Muscle of arm (tissue), 14 donors: ENCODE measurements at places on chromosomes 6 and 20. TPM values are rescaled to one million over a fixed set of nuclear protein-coding genes. Genes with fewer than 3 reads are reported as not detected.
A peak's percentile ranks its signal among the peaks of the same experiment; 100 is the strongest.

GRCh38 chr20:48006036-48006833, 221.0 kb upstream of the SULF2 start:
- DNase-seq: no peak

DNA sequence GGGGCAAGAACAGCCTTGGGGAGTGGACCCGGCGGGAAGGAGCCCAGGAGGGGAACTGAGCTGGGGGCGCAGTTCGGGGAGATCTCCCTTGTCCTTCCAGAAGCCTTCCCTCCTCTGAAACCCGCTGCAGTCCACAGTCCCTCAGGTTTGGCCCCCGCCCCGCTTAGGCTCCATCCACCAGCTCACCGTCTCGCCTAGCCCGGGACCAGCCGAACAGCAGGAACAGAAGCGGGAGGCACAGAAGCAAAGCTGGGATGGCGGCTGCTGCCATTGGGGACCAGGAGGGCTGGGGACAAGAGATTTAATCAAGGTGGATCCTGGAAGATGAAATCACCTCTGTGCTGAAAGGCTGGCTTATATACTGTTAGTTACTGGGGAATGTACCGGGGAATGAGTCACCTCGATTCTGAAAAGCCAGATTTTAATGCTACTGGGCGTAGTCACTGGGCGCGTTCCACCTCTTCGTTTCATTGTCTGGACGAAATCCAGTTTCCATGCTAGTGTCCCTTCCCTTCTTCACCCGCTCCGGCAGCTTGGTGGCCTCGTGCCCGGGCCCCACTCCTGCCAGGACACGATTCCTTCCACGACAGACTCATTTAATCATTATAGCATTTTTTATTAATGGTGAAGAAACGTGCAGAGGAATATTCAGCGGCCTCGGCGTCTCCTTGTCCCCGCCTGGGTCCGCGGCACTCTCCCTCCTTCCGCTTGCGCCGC, at the start of gene RAET1L:
TSS of gene RAET1L (minus strand) at position 332 of the 717 bp plus-strand sequence. CDS start at position 271, 61 bp downstream.
- peak; percentile 53 for DNase-seq

- no peak for DNase-seq
These were observed 18.1 kb upstream of the ASCC3 start for GRCh38 chr6:100899202-100899601.

Gene SLC26A8
- 0.13 TPM for polyA plus RNA-seq

DNA sequence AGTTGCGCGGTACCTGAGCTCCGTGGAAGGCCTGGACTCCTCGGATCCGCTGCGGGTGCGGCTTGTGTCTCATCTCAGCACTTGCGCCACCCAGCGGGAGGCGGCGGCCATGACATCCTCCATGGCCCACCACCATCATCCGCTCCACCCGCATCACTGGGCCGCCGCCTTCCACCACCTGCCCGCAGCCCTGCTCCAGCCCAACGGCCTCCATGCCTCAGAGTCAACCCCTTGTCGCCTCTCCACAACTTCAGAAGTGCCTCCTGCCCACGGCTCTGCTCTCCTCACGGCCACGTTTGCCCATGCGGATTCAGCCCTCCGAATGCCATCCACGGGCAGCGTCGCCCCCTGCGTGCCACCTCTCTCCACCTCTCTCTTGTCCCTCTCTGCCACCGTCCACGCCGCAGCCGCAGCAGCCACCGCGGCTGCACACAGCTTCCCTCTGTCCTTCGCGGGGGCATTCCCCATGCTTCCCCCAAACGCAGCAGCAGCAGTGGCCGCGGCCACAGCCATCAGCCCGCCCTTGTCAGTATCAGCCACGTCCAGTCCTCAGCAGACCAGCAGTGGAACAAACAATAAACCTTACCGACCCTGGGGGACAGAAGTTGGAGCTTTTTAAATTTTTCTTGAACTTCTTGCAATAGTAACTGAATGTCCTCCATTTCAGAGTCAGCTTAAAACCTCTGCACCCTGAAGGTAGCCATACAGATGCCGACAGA, 9.9 kb downstream of the HEY2 start:
- no peak for DNase-seq

Gene KCNQ2
- 1.6 TPM for polyA plus RNA-seq

GRCh38 chr20:20953738-20954618, 152.2 kb downstream of the LINC00237 start:
- DNase-seq: peak; percentile 22

DNA sequence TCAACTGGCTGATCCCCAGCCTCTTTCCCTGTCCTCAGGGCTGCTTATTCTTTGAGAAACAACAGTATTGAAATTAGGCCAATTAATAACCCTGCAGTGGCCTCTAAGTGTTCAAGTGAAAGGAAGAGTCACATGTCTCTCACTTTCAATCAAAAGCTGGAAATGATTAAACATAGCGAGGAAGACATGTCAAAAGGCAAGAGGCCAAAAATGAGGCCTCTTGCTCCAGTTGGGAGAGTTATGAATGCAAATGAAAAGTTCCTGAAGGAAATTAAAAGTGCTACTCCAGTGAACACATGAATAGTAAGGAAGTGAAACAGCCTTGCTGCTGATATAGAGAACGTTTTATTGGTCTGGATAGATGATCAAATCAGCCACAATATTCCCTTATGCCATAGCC, 131.5 kb downstream of the MACROD2 start:
- peak; percentile 1 for DNase-seq

DNA sequence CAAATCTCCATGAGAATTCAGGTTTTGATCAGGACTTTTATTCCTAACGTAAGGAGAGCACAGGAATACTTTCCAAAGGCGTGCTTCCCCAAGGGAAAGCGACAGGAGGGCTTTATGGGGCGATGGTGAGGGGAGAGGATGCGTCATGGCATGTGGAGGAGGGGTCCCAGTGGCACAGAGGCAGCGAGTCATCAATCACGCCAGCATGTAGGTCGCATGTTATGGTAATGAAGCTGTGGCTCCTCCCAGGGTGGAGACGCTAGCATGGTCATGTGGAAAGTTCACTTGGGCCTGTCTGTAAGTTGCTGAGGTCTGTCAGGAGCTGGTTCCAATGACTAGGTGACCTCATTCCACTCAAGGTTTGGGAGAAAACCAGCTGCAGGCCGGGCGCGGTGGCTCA, 35.3 kb upstream of the PAX1 start:
- DNase-seq: no peak

Gene OPN5
- not detected for polyA plus RNA-seq

DNA sequence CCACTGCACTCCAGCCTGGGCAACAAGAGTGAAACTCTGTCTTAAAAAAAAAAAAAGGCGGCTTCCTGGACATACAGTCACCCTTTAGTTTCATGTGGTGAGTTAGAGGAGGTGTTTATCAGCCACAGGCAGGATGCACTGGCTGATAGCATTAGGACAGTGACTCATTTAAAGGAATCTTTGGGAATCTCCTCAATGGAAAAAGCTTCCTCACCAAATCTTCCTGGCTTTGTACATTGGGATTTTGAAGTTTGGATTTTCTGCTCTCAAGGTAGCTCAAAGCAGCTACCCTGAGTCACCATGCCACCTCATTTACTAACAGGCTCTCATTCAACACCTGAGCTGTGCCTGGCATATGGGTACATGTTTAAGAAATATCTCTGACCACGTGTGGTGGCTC, 20.2 kb downstream of the PRPH2 start:
- DNase-seq: no peak

Gene NKAPL
- polyA plus RNA-seq: 1.0 TPM

DNA sequence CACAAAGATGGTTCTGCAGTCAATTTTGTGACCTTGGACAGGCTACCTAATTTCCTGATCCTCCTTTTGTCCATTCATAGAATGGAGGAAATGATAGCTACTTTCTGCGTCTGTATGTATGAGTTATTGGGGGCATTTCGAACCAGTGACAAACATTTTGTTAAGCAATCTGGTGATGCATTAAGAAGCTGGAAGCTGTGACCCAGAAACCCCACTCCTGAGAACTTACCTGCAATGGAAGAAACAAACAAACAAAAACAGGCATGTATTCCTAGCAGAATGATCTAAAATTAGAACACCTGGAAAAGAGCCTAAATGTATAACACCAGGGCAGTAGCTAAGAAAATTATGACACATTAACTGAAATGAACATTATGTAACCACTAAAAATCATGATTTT, 33.4 kb upstream of the PRND start:
- DNase-seq: no peak

DNA sequence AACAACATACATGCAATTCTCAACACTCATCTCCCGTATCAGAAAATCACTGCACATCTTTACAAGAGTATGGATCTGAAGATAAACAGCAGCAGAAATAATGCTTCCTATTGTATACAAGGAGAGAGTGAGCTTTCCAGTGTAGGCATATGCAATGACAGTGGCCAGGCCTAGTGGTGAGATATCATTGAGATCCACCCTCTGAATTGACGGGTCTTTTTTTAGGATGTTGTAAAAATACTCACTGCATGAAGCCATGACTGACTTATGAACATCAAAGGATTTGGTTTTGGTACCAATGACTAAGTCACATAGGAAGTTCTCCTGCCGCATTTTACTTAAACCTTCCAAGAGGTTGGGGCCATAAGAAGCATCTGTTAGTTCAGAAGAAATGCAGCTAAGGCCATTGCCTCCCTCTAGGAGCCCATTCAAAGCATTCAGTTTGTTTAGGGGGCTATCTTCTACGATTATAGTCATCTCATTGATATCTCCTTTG, 10.8 kb downstream of the KLHL31 start:
- DNase-seq: no peak

DNA sequence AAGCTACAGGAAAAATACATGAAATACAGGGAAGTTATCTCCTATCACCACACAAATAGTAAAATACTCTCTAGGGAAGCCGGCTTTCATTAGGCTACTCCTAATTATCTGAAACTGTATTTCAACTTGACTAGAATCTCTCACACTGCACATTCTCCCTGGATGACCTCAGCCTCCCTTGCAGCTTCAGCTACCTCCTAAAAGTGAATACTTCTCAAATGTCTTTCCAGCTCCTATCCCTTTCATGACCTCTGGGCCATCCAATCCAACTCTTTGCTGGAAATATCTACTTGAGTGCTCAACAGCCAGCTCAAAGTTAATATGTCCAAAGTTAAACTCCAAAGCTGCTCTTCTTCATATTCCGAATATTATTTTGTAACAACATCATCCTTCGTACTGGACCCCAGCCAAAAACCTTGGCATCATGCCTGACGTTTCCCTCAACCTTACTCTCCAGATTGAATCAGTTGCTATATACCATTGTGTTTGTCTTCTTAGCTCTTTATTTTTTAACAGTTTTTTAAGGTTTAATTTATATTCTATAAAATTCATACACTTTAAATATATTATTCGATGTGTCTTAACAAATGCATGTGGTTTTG, 29.4 kb upstream of the KIF6 start:
- peak; percentile 15 for DNase-seq

- no peak for DNase-seq
These were observed 2.2 kb upstream of the SYCP2 start for GRCh38 chr20:59935457-59936185.

DNA sequence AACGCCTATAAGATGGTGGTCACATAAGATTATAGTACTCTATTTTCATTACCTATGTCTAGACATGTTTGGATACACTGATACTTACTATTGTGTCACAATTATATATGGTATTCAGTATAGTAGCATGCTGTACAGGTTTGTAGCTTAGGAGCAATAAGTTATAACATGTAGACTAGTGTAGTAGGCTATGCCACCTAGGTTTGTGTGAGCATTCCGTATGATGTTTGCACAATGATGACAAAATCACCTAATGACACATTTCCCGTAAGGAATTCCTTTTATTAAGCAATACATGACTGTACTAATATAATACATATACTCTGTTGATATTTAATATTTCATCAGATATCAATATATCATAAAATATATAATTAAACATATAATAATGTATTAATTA, 540.7 kb downstream of the BMP2 start:
- DNase-seq: no peak

Gene MICB
- not detected for polyA plus RNA-seq

- DNase-seq: no peak
These were observed 60.9 kb downstream of the GINS1 start for GRCh38 chr20:25468126-25469075.

GRCh38 chr20:56245761-56246160, 2.8 kb upstream of the MC3R start:
- no peak for DNase-seq

Gene MAFB
- polyA plus RNA-seq: 19.3 TPM

DNA sequence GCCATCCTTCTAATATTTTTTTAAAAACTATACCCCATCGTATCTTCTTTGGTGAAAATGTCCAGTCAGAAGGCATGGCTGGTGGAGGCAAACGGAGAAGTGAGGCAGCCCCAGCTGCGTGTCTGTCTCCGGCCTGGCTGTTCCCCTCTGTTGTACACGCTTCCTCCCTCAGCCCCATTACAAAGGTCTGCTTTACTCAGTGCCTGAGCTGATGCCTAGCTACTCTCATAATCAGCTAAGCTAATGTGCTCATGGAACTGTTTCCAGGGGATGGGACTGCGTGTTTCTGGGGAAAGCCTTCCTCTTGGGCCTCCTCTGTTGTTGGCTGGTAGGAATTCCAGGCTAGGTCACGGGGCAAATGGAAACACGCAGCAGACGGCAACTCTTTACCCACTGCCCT, 67.3 kb downstream of the PPP1R3G start:
- DNase-seq: no peak
